ENCODE measurements at places on chromosomes 11 and 22.

GRCh38 chr22:49271369-49271727 is 556.3 kb downstream of the BRD1 start:
- DNase-seq = no peak

DNA sequence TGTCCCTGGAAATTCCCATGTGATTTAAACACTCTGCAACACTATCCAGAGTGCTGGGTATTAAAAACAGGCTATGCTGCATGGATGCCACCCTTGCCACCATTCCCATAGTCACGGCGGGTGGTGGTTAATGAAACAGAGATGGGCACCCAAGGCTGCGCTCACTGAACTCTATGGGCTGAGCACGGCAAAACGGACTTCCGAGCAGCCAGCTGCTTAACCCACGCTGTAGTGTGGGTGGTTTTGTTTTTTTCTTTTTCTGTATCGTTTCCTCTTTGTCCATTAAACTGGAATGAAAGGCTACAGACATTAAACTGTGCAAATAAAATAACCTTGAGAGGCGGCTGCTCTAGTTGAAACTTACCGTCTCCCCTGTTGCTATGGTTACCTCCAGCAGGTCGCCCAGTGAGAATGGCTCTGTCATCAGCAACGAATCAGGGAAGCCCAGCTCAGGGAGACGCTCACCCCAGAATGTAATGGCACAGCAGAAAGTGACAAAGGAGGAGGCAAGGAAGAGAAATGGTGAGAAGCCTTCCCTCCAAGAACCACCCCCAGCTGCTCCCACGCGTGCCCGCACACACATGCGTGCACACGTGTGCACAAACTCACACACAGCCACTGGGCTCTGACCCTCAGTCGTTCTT is 102.1 kb downstream of the C11orf91 start:
- peak; percentile 71 for DNase-seq

DNA sequence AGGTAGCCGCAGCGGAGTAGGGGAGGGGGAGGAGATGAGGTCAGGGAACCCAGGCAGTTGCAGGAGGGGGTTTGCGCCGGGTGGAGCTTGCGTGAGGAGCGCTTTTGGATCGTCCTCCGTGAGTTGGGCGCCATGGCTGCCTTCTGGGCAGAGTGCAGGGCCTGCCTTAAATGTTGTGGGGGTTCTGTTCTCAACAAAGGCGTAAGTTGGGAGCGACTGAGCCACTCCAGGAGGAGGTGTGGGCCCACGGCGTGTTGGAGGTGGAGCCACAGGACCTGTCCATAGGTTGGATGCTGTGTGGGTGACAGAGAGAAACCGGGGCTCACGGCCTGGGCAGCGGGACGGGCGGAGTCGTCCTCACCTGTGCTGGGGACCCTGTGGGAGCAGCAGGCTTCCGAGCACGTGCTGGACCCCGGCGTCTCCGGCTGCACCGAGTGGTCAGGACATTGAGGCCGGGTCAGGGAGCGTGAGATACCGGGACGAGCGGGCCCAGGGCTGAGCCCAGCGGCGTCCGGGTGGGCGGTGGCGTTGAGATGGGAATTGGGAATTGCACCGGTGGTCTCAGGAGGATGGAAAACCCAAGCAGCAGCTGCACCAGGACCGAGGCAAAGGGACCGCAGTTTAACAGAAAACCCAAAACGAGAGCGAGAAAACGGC is 977 bp upstream of the PGGHG start:
- no peak for DNase-seq

DNA sequence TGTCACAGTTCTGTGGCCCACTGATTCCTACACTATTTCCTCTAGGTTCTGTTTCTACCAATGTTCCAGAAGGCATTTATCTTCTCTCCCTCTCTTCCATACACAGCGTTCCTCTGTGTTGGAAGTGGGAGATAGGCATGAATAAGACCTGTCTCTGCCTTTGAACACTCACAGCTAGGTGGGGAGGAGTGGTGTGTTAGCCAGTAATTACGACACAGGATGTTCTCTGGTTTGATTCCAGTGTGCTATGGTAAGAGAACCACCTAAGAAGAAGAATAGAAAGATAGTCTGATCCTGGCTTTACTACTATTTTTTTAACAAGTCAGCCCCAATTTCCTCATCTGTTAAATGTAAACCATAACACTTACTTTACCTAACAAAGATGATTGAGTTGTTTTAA is 200.2 kb upstream of the MTMR2 start:
- no peak for DNase-seq

DNA sequence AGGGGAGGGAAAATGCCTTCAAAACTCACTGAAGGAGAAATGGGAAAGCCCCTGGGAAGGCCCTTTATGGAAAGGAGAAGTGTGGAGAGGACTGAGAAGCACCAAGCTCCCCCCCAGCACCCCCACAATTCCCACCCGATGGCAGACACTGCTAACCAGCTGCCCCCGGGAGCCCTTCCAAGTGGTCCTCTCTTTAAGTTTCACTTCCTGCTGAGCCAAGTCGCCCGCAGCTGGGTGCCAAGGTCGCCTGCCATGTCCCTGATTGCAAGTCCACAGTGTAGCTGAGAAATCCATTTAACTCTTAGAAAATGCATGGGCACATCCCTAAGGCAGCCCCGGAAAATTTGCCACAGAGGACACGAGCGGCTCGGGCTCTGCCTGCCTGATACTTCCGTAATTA is 68.2 kb downstream of the GALNT18 start:
- DNase-seq = no peak

DNA sequence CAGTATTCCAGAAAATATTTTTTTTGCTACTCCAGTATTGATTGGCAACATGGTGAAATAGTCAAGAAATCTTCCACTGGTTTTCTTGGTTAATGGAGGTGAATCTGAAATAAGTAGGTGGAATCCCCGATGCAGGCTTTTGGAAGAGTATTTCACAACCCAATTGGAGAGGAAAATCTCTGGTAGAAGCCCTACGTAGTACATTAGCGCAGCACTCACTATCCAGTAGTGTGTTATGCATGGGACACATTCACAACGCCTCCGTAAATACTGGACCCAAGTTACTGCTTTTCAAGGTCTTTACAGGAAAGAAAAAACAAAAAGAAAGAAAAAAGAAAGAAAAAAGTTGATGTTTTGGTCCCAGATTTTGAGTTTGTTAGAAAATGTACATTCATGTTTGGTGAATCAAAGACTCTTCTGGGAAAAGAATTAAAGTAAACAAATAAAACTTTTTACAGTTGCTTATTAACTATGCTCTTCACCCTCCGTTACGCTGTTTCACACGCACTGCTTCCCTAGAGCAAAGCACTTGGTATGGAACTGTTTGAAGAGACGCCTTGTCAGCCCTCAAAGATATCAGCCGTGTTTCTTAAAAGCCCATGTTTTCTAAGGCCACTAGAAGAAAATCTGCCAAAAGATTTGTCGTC is 170.4 kb upstream of the CTSC start:
- DNase-seq = no peak

- DNase-seq = no peak
These were observed 207.6 kb downstream of the BRD1 start for GRCh38 chr22:49620003-49620556.

GRCh38 chr11:76768088-76768908 is 14.9 kb upstream of the TSKU start:
- no peak for DNase-seq

GRCh38 chr22:37176464-37177061 is 11.5 kb downstream of the C1QTNF6 start:
- no peak for DNase-seq

GRCh38 chr11:3796346-3796745 is 1.0 kb downstream of the NUP98 start:
- peak; percentile 6 for DNase-seq

GRCh38 chr11:8234425-8234821 is 29.3 kb downstream of the LMO1 start:
- DNase-seq = no peak

GRCh38 chr11:131884461-131885073 is 514.2 kb downstream of the NTM start:
- no peak for DNase-seq

GRCh38 chr22:21736084-21736642 is 569 bp upstream of the YPEL1 start:
- peak; percentile 93 for DNase-seq

- DNase-seq = no peak
These were observed 288.5 kb downstream of the MN1 start for GRCh38 chr22:27513021-27513420.

- DNase-seq = peak; percentile 62
These were observed 9.2 kb upstream of the AIFM3 start for GRCh38 chr22:20957683-20958431.

- DNase-seq = no peak
These were observed 65.8 kb downstream of the SLC22A12 start for GRCh38 chr11:64656862-64657261.

DNA sequence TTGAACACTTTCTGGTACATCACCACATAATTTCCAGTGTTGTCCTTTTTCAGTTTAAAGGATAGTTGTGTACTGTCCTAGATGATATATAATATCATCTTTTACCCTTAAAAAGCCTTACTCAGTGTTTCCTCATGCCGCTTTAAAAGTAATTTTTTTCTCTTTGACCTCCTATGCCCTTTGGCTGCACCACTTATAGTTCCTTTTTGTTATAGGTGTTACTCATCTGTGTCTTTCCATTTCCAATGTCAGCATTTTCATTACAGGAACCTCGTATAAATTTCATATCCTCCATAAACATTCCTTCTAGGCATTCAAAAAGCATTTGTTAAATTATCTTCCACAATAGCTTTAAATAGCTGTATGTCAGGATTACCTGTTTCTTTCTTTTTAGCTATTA is 40.8 kb downstream of the USP47 start:
- no peak for DNase-seq

DNA sequence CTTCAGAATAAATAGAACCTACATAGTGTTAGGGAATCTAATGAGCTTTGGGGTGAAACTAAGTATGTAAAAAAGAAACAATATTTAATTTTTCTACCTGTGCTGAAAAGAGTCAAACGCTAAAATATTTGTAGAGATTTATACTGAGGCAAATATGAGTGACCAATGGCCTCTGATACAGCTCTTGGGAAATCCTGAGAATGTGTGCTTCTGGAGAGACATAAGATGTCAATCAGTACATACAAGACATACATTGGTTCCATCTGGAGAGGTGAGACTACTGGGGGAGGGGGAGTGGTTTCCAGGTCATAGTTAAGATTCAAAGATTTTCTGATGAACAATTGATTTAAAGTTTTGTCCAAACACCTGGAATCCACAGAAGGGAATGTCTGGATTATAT is 970 bp downstream of the ASRGL1 start:
- no peak for DNase-seq

DNA sequence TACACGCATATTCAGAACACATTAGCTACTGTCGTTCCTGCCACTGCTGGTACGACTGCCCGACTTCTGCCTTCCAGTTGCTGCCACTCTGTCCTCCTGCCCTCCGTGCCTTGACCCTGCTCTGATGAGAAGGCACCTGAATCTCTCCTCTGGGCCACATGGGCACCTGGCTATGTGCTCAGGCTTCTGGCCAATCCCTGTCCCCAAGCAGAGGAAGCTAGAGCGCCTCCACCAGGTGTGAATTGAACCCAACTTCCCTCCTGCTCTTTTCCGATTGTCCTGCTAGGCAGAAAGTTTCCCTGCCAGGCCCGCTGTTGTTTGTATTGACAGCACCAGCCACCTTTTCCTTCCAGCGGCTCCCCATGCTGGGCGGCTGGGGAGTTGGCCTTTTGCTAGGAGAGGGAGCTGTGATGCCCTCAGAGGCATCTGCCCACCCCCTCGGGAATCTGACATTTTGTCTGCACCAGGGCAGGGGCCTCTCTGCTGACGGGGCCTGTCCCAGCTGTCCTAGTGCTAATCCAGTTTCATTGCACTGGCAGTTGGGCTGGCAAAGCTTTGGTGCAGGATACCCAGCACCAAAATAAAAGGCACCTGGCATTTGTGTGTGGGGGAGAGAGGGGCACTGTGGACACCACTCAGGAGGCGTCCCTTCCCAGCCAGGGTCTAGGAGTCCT is 118.0 kb downstream of the GRIK4 start:
- no peak for DNase-seq

DNA sequence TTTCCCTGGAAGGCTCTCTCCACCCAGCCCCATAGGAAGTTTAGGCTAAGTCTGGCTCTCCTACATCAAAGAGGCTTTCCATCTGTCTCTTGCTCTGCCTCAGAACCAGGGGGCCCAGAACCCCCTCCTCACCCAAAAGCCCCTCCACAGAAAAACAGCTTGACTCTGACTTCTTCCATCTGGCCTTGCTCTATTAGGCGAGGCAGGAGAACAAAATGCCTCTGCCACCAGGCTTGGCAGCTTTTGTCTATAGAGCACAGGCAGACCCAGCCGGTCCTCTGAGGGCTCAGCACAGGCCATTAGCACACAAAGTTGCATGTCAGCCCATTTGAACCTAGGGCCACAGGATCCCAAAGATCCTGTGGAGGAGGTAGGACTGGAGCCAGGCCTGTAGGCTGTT is 75.7 kb upstream of the SUSD2 start:
- DNase-seq = peak; percentile 7

GRCh38 chr11:8593935-8594909 is at the start of gene STK33:
Gene STK33 (minus strand): TSS chr11:8594228. CDS start chr11:8474905, 119,323 bp downstream.
- peak; percentile 92 for DNase-seq

GRCh38 chr22:27844656-27845591 is 43.4 kb upstream of the MN1 start:
- no peak for DNase-seq

GRCh38 chr22:42439021-42439567 is 6.9 kb upstream of the NFAM1 start:
- DNase-seq = no peak

DNA sequence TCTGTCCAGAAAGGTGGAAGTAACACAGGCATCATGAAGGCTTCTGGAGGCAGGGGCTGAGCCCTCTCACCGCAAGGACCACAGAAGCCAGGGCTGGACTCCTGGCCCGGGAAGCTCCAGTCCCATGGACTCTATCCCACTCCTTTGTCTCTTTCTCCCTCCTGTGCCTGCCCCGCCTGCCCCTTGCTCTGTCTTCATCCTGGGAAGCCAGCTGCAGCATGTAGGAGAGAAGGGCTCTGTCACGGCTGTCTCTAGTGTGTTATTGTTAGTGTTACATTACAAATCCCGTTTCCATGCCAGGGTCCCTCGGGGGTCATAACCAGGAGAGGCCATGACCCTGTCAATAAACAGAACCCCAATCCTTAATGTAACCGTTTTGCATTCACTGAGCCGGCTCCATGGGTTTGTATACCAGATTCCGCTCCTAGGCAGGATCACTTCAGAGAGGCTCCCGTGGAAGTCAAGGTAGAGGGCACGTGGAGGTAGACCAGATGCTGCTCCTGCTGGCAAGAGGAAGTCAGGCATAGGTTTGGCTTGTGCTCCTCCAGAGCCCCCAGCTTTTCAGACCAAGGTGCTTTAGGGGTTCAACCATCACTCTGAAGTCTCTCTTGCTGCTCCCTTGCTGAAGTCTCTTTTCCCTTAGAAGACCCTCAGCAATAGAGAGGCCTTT is 293.2 kb downstream of the ETS1 start:
- no peak for DNase-seq

DNA sequence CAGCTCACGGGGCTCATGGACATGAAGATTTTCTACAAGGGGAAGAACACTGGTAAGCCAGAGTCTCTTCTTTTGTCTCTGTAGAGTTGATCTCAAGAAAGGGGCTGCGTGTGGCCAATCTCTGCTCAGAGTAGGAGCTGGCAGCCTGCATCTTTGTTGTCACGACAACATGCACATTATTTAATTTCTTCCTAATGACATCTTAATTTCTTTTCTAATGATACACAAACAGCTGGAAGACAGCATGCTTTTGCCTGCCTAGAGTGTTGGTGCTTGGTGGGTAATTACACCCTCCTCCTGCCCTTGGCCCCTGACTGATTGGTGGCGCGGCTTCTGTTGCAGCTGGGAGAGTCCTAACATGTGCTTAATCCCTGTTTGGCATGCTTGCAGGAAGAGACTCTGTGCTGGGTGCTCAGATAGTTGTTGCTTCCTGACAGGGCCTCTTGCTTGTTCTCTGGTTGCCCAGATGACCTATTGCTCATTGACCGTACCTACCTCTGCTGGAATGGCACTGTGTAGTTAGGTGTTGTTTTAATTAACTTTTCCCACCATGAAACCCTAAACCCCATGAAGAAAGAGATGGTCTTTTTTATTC is 106.9 kb upstream of the SORL1-AS1 start:
- DNase-seq = no peak
